ENCODE measurements at places on chromosomes 4 and X.

GRCh38 chr4:139540632-139541031 is 15.4 kb downstream of the SETD7 start:
- DNase-seq = no peak
- no peaks in the 10 kb centered on the region for H3K27me3 ChIP-seq
- H3K27ac ChIP-seq = no peak overlapping the region
- no peak overlapping the region for H3K4me3 ChIP-seq
- H3K36me3 ChIP-seq = peaks cover 4% of the 10 kb centered on the region
- H3K4me1 ChIP-seq = no peaks in the 10 kb centered on the region

- DNase-seq = no peak
- H3K36me3 ChIP-seq = no peaks in the 10 kb centered on the region
- H3K4me3 ChIP-seq = no peak overlapping the region
- H3K27me3 ChIP-seq = no peaks in the 10 kb centered on the region
- H3K4me1 ChIP-seq = no peaks in the 10 kb centered on the region
Observed at GRCh38 chrX:88883200-88883599, 136.2 kb downstream of the CPXCR1 start.

- no peak within 1 kb of the TSS for H3K4me3 ChIP-seq
- no peaks in the 10 kb centered on the region for H3K36me3 ChIP-seq
- H3K4me1 ChIP-seq = no peaks in the 10 kb centered on the region
- H3K27ac ChIP-seq = no peak within 1 kb of the TSS
- no peak for DNase-seq
Observed at GRCh38 chr4:24794916-24795665, at the start of gene SOD3. Gene SOD3 (plus strand): TSS chr4:24795573. CDS start chr4:24799522, 3,949 bp downstream.

DNA sequence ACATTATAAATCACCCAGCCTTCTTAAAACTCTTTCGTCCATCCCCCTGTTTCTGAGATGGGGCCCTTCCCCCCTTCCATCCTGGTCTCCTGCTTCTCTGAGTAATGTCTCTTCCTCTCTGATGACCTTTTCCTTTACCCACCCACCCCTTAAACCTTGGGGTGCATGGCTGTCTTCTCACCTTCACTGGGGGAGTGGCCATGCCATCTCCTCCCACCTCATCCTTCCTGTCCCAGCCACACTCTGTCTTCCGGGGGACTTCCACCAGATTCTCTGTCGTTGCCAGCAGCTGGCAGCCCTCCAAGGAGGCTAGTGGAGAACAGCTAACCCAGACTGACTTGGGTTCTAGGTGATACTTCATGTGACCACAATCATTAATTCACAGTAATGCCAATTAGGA is 83.2 kb upstream of the SCML1 start:
- H3K36me3 ChIP-seq = no peaks in the 10 kb centered on the region
- no peak overlapping the region for H3K27ac ChIP-seq
- H3K4me1 ChIP-seq = no peaks in the 10 kb centered on the region
- no peak overlapping the region for H3K4me3 ChIP-seq

DNA sequence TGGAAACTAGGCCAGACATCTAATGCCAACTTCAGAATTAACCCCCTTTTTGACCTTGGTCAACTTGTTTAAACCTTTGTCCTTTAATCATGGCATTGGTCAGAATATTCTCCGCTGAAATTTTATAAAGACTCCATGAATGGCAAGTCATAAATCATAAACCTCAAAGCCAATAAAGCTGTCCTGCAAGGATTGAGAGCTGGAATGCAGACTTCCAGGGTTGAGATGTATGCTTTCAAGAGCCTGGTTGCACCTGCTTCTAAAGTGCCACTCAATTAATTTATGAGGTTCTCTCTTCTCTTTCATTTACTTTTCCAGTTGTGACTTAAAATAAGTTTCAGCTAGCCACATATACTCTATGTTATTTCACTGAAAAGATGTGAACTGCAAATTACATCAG is 136.2 kb upstream of the HCCS start:
- H3K4me1 ChIP-seq = no peaks in the 10 kb centered on the region
- no peaks in the 10 kb centered on the region for H3K36me3 ChIP-seq
- no peak overlapping the region for H3K4me3 ChIP-seq

DNA sequence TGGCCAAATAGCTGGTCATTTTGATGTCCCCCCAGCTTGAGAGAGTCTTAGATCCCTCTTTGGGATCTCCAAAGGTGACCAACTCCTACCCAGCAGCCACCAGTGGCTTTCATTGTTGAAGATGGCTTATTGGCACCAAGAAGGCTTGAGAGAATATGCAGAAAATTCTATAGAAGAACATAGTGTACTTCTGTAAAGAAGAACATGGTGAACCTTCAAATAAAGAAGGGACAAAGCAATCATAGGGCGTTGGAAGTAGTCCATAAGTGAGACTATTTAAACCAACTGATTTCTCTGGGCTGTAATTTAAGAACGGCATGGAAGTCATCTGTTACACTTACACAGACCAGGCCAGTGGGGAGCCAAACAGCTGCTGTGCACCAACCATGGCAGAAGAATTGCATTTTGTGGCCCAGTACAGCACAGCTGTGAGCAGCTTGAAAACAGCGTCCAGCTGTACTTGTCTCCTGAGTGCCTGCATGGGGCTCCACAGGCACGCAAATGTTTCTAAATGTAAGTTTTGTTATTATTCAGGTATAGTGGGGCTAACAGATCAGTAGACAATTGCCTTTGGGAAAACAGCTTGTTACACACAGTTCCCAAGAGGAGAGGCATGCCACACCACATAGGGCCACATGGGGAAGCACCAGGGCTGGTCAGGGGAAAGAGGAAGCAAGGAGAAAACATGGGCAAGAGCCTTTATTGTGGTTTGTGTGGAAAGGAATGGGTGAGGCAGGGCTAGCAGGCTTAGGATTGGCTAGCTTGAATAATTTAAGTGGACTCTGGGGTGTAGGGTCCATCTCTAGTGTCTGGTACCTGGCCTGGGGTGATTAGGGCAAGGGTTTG is 125.0 kb downstream of the ARHGAP6 start:
- no peak for DNase-seq
- H3K27me3 ChIP-seq = no peaks in the 10 kb centered on the region
- no peak overlapping the region for H3K27ac ChIP-seq
- no peaks in the 10 kb centered on the region for H3K36me3 ChIP-seq

GRCh38 chrX:48090123-48090522 is 18.7 kb upstream of the ZNF630 start:
- no peaks in the 10 kb centered on the region for H3K36me3 ChIP-seq
- DNase-seq = no peak
- no peaks in the 10 kb centered on the region for H3K27me3 ChIP-seq
- H3K4me1 ChIP-seq = no peaks in the 10 kb centered on the region

- no peak for DNase-seq
- H3K4me3 ChIP-seq = no peak overlapping the region
- no peaks in the 10 kb centered on the region for H3K27me3 ChIP-seq
- H3K27ac ChIP-seq = no peak overlapping the region
Observed at GRCh38 chr4:18180892-18181291, 159.3 kb upstream of the LCORL start.

GRCh38 chrX:93637591-93637990 is 35.8 kb downstream of the NAP1L3 start:
- H3K4me3 ChIP-seq = no peak overlapping the region
- no peaks in the 10 kb centered on the region for H3K27me3 ChIP-seq

DNA sequence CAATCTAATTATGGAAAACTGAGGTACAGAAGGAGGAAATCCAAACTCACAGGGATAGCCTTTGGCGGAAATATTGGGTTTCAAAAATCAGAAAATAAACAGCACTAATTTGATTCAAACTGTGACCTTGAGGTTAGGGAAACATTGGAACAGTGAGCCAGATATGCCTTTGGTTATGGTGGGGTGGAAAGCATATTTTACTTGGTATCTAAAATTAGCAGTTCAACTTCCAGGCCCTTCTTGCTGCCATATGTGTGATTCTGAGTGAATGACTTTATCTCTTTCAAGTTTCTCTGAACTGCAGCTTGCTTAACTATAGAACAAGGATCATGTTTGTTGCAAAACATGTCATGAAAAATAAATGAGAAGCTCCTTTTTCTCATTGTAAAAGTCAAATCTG is 240.9 kb upstream of the VEGFC start:
- no peaks in the 10 kb centered on the region for H3K36me3 ChIP-seq
- no peak overlapping the region for H3K4me3 ChIP-seq
- no peak overlapping the region for H3K27ac ChIP-seq
- DNase-seq = no peak
- no peaks in the 10 kb centered on the region for H3K27me3 ChIP-seq
- no peaks in the 10 kb centered on the region for H3K4me1 ChIP-seq

GRCh38 chr4:134499074-134499473 is 297.5 kb upstream of the PABPC4L start:
- H3K27ac ChIP-seq = no peak overlapping the region
- H3K4me1 ChIP-seq = no peaks in the 10 kb centered on the region
- H3K27me3 ChIP-seq = no peaks in the 10 kb centered on the region
- H3K4me3 ChIP-seq = no peak overlapping the region

DNA sequence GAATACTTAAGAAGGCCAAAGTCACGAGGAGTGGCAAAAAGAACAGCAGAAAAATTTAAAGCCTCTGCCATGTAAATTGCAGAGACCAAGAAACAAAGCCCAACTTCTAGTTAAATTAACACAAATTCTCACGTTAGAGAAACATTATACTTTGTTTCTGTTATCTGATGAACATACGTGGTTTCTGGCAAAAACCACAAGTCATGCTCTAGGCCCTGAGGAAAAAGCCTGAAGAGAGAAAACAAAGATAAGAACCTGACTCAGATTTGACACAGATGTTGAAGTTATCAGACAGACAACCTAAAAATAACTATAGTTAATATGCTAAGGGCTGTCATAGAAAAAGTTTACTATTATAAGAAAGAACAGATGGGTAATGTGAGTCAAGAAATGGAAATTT is 149.1 kb upstream of the PCDH10 start:
- no peak for DNase-seq
- H3K4me3 ChIP-seq = no peak overlapping the region
- H3K27me3 ChIP-seq = no peaks in the 10 kb centered on the region
- H3K36me3 ChIP-seq = no peaks in the 10 kb centered on the region
- H3K27ac ChIP-seq = no peak overlapping the region
- no peaks in the 10 kb centered on the region for H3K4me1 ChIP-seq

DNA sequence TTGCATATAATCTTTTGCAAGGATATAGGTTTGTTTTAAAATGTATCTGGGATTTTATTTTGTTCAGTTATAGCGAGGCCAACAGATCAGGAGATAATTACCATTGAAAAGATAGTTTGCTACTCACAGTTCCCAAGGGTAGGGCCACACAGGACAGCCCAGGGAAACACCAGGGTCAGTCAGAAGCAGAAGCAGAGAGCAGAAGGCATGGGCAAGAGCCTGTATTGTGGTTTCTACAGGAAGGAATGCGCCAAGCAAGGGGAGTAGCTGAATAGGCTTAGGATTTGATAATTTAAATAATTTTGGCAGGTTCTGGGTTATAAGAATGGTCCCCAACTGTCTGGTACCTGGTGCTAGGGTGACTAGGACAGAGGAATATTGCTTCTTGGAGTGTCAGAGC is 61.6 kb downstream of the SYNPO2 start:
- no peaks in the 10 kb centered on the region for H3K4me1 ChIP-seq
- H3K4me3 ChIP-seq = no peak overlapping the region
- no peaks in the 10 kb centered on the region for H3K36me3 ChIP-seq
- H3K27me3 ChIP-seq = no peaks in the 10 kb centered on the region

DNA sequence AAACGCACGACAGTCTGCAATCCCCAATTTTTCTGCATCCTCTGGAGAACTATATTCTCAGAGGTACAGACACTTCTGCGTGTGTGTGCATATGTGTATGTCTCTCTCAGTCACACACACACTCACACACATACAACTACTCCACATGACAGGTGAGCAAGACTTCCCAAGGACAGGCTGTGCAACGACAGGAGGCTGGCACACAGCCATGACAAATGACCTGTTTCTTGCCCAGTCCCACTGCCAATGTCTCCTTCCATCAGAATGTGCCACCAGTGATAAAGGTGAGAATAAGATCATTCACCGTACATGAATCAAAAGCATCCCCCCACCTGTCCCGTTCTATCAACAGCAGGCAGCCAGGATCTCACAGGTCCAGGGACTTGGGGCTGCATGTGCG is 52.4 kb downstream of the PPP2R2C start:
- peaks cover 8% of the 10 kb centered on the region for H3K27me3 ChIP-seq
- no peak overlapping the region for H3K4me3 ChIP-seq
- H3K36me3 ChIP-seq = no peaks in the 10 kb centered on the region

- peaks cover 5% of the 10 kb centered on the region for H3K27me3 ChIP-seq
- H3K4me1 ChIP-seq = peaks cover 14% of the 10 kb centered on the region
- peak; percentile 46 for DNase-seq
- H3K36me3 ChIP-seq = no peaks in the 10 kb centered on the region
- H3K4me3 ChIP-seq = no peak within 1 kb of the TSS
Observed at GRCh38 chrX:74421036-74421739, at the start of gene SLC16A2. Gene SLC16A2 (plus strand): TSS chrX:74421493. CDS start chrX:74421638, 145 bp downstream.

DNA sequence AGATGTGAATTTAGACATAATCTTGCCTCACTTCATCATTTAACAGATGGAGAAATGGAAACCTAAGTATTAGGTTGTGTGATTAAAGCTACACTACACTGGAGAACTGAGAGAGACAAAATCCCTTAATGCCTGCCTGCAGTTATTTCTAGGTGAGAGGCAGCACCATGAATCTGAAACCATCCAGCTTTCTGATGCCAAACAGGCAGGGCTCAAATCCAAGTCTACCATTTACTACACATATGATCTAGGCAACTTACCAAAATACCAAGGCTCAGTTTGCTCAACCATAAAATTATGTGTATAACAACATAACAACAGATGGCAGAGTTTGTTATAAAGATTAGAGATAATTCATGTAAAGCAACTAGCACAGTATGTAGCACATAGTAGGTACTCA is 38.7 kb downstream of the GABRA4 start:
- H3K4me3 ChIP-seq = no peak overlapping the region
- H3K27me3 ChIP-seq = no peaks in the 10 kb centered on the region
- no peak for DNase-seq
- H3K27ac ChIP-seq = no peak overlapping the region
- no peaks in the 10 kb centered on the region for H3K36me3 ChIP-seq

DNA sequence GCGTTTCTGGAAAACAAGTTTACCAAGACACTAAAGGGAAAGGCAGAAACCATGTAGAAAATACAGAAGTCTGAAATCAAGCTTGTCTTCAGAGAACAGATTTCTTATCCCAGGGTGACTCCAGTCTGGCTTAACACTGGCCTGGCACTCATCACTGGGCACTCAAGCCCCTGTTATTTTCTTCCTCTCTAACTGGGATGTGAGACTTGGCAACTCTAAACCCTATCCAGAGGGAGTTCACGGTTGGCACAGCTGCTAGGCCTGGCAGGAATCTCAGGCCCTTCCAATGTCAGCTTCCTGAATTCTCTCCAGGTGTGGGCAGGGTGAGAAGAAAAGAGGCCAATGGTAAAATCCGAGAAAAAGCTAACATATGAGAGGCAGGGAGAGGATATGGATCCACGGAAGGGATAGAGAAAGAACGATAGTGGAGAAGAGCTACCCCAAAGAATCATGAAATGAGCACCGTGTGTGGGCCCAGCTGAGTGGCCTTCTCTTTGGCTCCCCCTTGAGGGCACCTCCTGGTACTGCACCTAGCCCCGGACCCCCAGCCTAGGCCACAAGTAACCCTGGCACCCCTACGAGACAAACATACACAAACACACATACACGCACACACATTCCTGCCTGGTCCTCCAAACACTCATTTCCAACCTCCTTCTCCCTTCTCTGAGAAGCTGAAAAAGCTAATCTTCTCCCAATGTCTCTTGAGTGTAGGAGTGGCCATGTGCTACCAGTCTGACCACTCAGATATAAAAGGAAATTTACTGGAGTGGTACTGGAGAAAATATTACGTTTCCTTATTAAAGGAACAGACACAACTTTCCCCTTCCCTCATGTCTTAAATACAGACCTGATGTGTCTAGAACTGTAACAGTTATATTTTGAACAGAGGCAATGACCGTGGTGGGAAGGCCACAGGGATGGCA is 16.6 kb upstream of the PTCHD1 start:
- H3K27me3 ChIP-seq = no peaks in the 10 kb centered on the region
- no peak overlapping the region for H3K4me3 ChIP-seq
- H3K36me3 ChIP-seq = no peaks in the 10 kb centered on the region
- H3K27ac ChIP-seq = no peak overlapping the region

- H3K4me3 ChIP-seq = no peak overlapping the region
- no peaks in the 10 kb centered on the region for H3K4me1 ChIP-seq
- no peak for DNase-seq
- no peaks in the 10 kb centered on the region for H3K27me3 ChIP-seq
- no peaks in the 10 kb centered on the region for H3K36me3 ChIP-seq
Observed at GRCh38 chrX:110241816-110242215, 76.1 kb downstream of the AMMECR1 start.
